H1 (cell line): ENCODE measurements at places on chromosomes 5 and 9.

DNA sequence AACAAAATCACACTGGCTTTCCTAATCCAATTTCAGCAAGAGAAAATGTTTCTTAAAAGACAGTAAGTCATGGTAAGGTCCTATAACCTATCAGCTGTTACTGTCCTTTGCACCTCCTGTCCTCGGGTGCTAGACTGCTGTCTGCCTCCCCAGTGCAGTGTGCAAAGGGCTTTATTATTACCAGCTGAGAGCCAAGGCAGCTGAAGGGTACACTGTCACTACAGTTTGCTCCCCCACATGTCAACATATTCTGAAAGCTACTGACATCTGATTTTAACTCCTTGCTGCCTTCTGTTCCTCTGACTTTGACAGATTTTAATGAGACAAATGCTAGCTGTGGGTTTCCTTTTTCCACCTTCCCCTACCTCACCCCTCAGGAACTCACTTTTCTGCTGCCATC is 389.4 kb upstream of the SLC24A2 start:
- H3K4me1 ChIP-seq, result no peaks in the 10 kb centered on the region
- no peak overlapping the region for H3K27ac ChIP-seq
- H3K4me3 ChIP-seq, result no peak overlapping the region
- no peak for DNase-seq
- H3K27me3 ChIP-seq, result no peaks in the 10 kb centered on the region

- H3K36me3 ChIP-seq, result no peaks in the 10 kb centered on the region
- no peak for DNase-seq
- H3K4me3 ChIP-seq, result no peak overlapping the region
- H3K27me3 ChIP-seq, result no peaks in the 10 kb centered on the region
- H3K27ac ChIP-seq, result no peak overlapping the region
Measured at GRCh38 chr9:104082168-104082567, 11.9 kb upstream of the SMC2 start.

GRCh38 chr5:67983251-67984110 is 232.1 kb upstream of the PIK3R1 start:
- no peaks in the 10 kb centered on the region for H3K4me1 ChIP-seq
- no peaks in the 10 kb centered on the region for H3K36me3 ChIP-seq
- H3K4me3 ChIP-seq, result no peak overlapping the region
- no peak for DNase-seq
- H3K27ac ChIP-seq, result no peak overlapping the region
- no peaks in the 10 kb centered on the region for H3K27me3 ChIP-seq

DNA sequence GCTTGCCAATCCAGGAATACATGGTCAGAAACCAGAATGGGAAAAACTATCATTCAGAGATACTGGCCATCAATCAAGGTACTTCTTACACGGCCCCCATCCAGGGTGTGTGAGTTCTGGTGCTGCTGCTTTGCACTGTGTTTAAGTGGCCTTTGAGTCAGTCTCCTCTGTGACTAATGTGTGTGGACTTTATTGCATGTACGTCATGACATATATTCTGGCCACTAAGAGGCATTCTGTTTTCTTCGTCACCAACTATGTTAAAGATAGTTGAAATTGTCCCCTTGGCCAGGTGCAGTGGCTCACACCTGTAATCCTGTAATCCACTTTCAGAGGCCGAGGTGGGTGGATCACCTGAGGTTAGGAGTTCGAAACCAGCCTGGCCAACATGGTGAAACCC is 8.5 kb downstream of the EXOSC3 start:
- no peak overlapping the region for H3K4me3 ChIP-seq
- H3K4me1 ChIP-seq, result no peaks in the 10 kb centered on the region
- H3K27ac ChIP-seq, result no peak overlapping the region
- H3K36me3 ChIP-seq, result peaks cover 22% of the 10 kb centered on the region

DNA sequence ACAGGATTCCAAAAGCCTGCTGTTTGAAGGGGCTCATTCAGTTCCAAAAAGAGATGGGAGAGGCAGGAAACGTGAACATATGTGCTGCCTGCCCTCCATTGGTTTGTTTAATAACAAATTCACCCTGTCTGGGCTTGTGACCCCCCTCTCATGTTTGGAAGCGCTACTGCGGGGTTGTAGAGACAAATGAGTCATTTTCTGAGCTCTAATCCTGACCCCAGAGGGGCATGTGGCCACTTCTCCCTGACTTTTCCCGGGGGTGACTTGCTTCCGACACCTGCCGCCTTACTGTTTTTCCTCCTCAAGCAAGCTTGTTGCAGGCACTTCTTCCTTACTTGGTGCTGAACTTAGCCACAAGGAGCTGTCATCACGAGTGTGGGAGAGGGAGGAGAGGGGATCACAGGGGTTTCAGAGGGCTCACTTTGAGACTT is 75.9 kb downstream of the LMNB1 start:
- H3K4me1 ChIP-seq, result peaks cover 9% of the 10 kb centered on the region
- H3K36me3 ChIP-seq, result peaks cover 10% of the 10 kb centered on the region
- H3K27ac ChIP-seq, result no peak overlapping the region
- DNase-seq, result no peak
- H3K27me3 ChIP-seq, result no peaks in the 10 kb centered on the region

DNA sequence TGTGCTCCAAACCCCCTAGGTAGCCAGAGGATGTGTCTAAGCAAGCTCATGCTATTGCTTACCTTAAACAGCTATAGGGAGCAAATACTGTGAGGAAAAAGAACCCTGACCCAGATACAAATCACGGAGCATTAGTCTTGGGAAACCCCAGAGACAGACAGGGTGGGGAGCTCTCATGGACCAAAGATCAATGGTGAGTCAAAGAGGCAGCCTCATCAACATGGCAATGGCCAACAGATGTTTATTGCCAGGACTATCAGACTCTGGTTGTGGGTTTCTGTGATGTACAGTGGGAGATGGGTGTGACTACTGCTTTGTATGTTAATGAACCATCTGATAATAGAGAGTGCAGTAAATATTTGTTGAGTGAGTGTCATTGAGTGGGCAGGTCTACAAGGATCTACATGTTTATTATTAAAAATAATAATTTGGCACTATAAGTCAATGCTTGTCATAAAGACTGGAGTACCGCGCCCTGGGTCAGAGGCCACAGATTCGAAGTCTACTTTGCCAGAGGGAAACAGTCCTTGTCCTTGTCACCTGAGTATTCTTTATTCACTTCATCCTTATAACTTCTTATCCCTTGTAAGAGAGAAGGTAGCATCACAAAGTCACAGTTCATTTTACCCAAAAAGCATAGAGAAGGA is 56.5 kb upstream of the RAI14 start:
- H3K36me3 ChIP-seq, result no peaks in the 10 kb centered on the region; the same call in 1 of the 2 replicates
- H3K27me3 ChIP-seq, result no peaks in the 10 kb centered on the region
- H3K4me1 ChIP-seq, result no peaks in the 10 kb centered on the region
- no peak overlapping the region for H3K4me3 ChIP-seq
- no peak for DNase-seq
